ENCODE measurements at places on chromosomes 16 and 17. TPM values are rescaled to one million over a fixed set of nuclear protein-coding genes. Genes with fewer than 3 reads are reported as not detected.

Gene PRR11
- 30.3 TPM for total RNA-seq

DNA sequence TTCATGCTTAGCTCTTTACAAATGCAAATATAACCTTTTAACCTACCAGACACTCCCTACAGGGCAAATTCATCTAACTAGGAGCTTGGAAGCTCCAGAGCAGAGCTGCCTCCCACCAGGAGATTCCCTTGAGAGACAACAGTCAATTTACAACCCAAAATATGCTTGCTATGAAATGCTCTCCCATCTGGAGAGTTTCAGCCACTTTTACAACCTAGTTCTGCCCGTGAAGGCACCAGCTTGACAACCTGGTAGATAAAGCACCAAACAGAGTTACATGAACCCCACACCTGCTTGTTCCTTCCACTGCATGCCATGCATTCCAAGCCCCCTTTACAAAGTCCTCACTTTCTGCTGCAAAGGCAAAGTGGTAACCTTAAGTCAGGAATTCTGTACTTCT lies 215.3 kb upstream of the KIF2B start:
- no peaks in the 10 kb centered on the region for H3K27me3 ChIP-seq
- no peaks in the 10 kb centered on the region for H3K36me3 ChIP-seq
- no peaks in the 10 kb centered on the region for H3K4me1 ChIP-seq
- no peak overlapping the region for H3K27ac ChIP-seq
- H3K4me3 ChIP-seq, result no peak overlapping the region
- DNase-seq, result no peak

Gene TNFRSF13B
- not detected for total RNA-seq

Gene FNDC8
- not detected for total RNA-seq

DNA sequence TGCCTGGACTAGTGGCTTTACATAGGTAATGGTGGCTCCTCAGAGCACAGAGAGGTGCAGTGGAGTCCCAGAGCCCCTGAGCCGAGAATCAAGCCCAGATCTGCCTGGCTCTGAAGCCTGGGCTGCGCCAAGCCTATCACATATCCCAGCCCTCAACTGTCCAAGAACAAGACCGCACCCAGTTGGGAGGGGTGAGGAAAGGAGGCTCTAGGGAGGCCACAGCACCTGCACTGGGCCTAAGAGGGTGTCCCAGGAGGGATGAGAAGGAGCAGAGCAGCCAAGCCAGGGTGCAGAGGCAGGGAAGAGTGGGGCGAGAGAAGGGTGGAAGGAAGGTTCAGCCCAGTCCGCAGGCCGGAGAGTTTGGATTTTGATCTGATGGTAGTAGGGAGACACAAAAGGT lies 941 bp upstream of the RNF112 start:
- DNase-seq, result no peak
- H3K4me3 ChIP-seq, result no peak overlapping the region
- peaks cover 24% of the 10 kb centered on the region for H3K4me1 ChIP-seq
- H3K27ac ChIP-seq, result peak overlapping the region; percentile 18
- no peaks in the 10 kb centered on the region for H3K27me3 ChIP-seq

Gene FBXO39
- total RNA-seq, result not detected

Gene BAIAP3
- total RNA-seq, result not detected

DNA sequence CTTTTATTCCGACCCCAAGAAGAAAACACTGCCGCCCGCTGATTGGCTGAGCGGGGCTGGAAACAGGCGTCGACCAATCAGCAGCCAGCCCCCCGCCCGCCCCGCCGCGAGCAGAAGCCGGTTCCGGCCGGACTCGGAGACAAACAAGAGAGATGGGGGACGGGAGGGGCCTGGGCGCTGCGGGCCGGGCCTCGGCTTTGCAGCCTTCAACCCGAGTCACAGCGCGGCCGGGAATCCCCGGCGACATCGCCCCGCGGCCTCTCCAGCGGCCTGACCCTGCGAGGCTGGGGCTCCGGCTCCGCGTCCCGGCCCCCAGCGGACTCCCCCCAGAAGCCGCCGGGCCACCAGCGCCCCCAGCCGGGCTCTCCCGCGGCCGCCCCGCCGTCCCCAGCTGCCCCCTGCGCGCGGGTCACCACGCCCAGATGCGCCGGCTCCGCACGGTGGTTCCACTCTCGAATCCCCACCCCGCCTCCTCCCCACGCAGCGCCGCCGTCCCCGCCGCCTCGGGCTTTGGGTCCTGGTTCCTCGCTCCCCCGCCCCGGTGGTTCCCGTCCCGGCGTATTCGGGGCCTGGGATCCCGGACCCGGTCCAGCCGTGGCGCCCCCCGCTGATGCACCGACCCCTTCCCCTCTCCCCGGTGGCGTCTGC lies 346 bp upstream of the SLC43A2 start:
- peak overlapping the region; percentile 87 for H3K4me3 ChIP-seq
- peak overlapping the region; percentile 88 for H3K27ac ChIP-seq
- H3K4me1 ChIP-seq, result peaks cover 26% of the 10 kb centered on the region
- H3K27me3 ChIP-seq, result peaks cover 20% of the 10 kb centered on the region
- peak; percentile 89 for DNase-seq

DNA sequence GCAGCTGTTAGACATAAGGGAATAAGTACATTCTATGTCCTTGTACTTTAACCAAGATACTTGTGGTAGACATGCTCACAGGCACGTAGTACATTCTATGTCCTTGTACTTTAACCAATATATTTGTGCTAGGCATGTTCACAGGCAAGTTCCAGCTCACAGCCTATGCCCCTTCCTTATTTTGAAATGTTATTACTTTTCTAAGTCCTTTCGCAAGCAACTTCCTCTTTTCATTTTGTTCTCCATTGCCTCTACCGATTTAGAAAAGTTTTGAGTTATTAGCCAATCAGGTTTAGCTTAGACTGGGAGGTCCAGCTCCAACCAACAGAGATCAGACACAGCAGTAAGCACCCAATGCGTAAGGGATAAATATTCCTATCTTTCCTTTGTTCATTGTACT lies 60.1 kb upstream of the NUDT7 start:
- no peaks in the 10 kb centered on the region for H3K4me1 ChIP-seq
- H3K36me3 ChIP-seq, result no peaks in the 10 kb centered on the region
- no peak overlapping the region for H3K4me3 ChIP-seq
- DNase-seq, result no peak
- H3K27me3 ChIP-seq, result no peaks in the 10 kb centered on the region

- H3K27ac ChIP-seq, result no peak overlapping the region
- H3K4me3 ChIP-seq, result no peak overlapping the region
- H3K36me3 ChIP-seq, result no peaks in the 10 kb centered on the region
- no peaks in the 10 kb centered on the region for H3K27me3 ChIP-seq
- no peak for DNase-seq
Measured at GRCh38 chr17:33725675-33726271, 432.7 kb upstream of the ASIC2 start.

DNA sequence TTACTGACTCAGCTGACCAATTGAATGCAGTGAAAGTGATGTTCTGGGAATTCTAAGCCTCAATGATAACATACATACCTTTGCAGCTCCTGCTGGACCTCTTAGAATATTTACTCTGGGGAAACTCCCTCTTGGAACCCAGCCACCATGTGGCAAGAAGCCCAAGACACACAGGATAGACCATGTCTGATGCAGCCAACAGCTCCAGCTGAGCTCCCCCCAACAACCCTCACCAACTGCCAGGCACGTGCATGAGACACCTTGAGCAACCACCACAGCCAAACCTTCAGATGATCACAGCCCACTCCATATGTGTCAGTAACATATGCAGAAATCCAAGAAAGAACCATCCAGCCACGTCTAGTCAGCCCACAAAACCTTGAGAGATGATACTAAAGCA lies 53.0 kb downstream of the XYLT1 start:
- peaks cover 19% of the 10 kb centered on the region for H3K36me3 ChIP-seq
- no peak overlapping the region for H3K27ac ChIP-seq
- no peak for DNase-seq
- peaks cover 34% of the 10 kb centered on the region for H3K4me1 ChIP-seq
- H3K4me3 ChIP-seq, result no peak overlapping the region
- H3K27me3 ChIP-seq, result peaks cover 4% of the 10 kb centered on the region

- H3K36me3 ChIP-seq, result no peaks in the 10 kb centered on the region
- H3K27ac ChIP-seq, result no peak overlapping the region
- peaks cover 30% of the 10 kb centered on the region for H3K27me3 ChIP-seq
- H3K4me3 ChIP-seq, result no peak overlapping the region
Measured at GRCh38 chr17:40777971-40778370, 4.4 kb downstream of the KRT27 start.

Gene TRIM47
- 1.6 TPM for total RNA-seq

Gene RETREG3
- 60.7 TPM for total RNA-seq

Gene KRT28
- total RNA-seq, result not detected

Gene KIF2B
- not detected for total RNA-seq

GRCh38 chr16:49824593-49824992 lies 31.3 kb downstream of the ZNF423 start:
- peaks cover 3% of the 10 kb centered on the region for H3K27me3 ChIP-seq
- no peak for DNase-seq
- H3K4me3 ChIP-seq, result no peak overlapping the region

Gene CDH1
- 0.36 TPM for total RNA-seq

GRCh38 chr16:1754204-1754603 lies 17.1 kb downstream of the NME3 start:
- H3K27me3 ChIP-seq, result no peaks in the 10 kb centered on the region
- H3K4me3 ChIP-seq, result no peak overlapping the region
- DNase-seq, result no peak
- H3K36me3 ChIP-seq, result peaks cover 9% of the 10 kb centered on the region
- no peak overlapping the region for H3K27ac ChIP-seq

Gene MYADML2
- not detected for total RNA-seq

DNA sequence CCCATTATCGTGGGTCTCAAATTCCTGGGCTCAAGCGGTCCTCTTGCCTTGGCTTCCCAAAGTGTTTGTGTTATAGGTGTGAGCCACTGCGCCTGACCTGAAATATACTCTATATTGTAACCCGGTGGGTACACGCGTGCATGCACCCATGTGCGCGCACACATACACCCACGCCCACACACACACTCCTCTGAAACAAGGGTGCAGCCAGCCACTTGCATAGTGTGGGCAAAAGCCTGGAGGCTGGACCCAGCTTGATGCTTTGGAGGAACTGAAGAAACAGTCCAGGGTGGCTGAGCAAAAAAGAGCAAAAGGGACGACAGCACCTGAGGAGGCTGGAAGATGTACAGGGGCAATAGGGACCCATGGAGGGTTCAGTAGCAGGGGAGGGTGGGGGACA lies 29.9 kb downstream of the NAGPA start:
- peaks cover 28% of the 10 kb centered on the region for H3K27me3 ChIP-seq
- no peak for DNase-seq
- H3K4me3 ChIP-seq, result no peak overlapping the region
- no peak overlapping the region for H3K27ac ChIP-seq
- H3K4me1 ChIP-seq, result no peaks in the 10 kb centered on the region

DNA sequence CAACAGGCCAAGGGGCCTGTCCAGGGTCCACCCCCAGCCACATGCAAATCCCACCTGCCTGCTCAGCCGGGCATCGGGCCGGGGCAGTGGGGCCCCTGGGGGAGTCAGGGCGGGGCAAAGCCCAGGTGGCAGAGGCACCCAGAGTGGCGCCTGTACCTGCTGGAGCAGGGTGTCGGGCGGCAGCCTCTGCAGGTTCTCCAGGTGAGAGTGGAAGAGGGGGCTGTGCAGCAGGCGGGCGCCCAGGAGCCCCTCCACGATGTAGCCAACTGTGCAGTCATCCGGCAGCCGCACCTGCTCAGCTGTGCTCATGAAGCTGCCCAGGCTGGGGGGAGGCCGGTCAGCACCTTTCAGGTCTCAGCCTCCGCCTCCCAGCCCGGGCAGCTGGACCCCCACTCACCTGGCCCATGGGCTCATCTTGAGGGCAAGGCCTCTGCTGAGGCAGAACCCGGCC lies 2.1 kb downstream of the RFNG start:
- no peak overlapping the region for H3K27ac ChIP-seq
- no peak overlapping the region for H3K4me3 ChIP-seq
- H3K27me3 ChIP-seq, result no peaks in the 10 kb centered on the region
- H3K36me3 ChIP-seq, result peaks cover 5% of the 10 kb centered on the region

Data from HFFc6 (cell line).